Dermis microvascular lymphatic vessel endothelial cell (primary cell): ENCODE measurements at places on chromosomes 1 and 21. TPM values are rescaled to one million over a fixed set of nuclear protein-coding genes. Genes with fewer than 3 reads are reported as not detected.

FRRS1 gene
- 0.38 and 1.4 TPM in 2 replicates for total RNA-seq

RAB42 gene
- total RNA-seq, result 5.6 and 11.4 TPM in 2 replicates

UTS2 gene
- not detected in 2 replicates for total RNA-seq

GPR37L1 gene
- not detected in 2 replicates for total RNA-seq

PHC2 gene
- 73.7 and 123 TPM in 2 replicates for total RNA-seq
